ENCODE measurements at places on chromosomes 5 and 9.

- no peak overlapping the region for H3K27ac ChIP-seq
- H3K27me3 ChIP-seq, result no peaks in the 10 kb centered on the region
- no peaks in the 10 kb centered on the region for H3K36me3 ChIP-seq
- no peak for DNase-seq
- H3K4me1 ChIP-seq, result no peaks in the 10 kb centered on the region
- H3K4me3 ChIP-seq, result no peak overlapping the region
Measured at GRCh38 chr9:109411069-109411761, 86.9 kb downstream of the PTPN3 start.

DNA sequence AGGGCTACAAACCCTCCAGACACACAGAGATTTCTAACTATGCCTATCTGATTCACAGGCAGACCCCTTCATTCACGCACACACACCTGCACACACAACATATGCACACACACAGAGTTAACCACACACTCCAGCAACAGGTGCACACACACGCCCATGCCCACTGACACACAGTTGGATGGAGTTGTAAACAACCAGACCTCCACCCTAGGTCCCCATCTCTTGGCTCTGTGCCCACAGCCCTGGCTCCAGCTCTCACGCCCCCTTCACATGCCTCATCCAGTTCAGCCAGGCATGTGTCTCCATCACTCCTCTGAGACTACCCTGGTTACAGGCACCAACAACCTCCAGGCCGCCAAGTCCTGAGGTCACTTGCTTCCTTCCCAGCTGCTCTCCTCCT is 61.1 kb downstream of the PSD2 start:
- H3K36me3 ChIP-seq, result no peaks in the 10 kb centered on the region
- H3K27me3 ChIP-seq, result no peaks in the 10 kb centered on the region
- H3K4me3 ChIP-seq, result no peak overlapping the region
- H3K27ac ChIP-seq, result no peak overlapping the region

- no peaks in the 10 kb centered on the region for H3K4me1 ChIP-seq
- H3K27ac ChIP-seq, result no peak overlapping the region
- no peaks in the 10 kb centered on the region for H3K27me3 ChIP-seq
- H3K4me3 ChIP-seq, result no peak overlapping the region
- H3K36me3 ChIP-seq, result no peaks in the 10 kb centered on the region
- no peak for DNase-seq
Measured at GRCh38 chr9:87665505-87665904, 60.4 kb upstream of the CTSL start.

- H3K4me3 ChIP-seq, result no peak overlapping the region
- peaks cover 21% of the 10 kb centered on the region for H3K4me1 ChIP-seq
- no peak for DNase-seq
- H3K36me3 ChIP-seq, result peaks cover 22% of the 10 kb centered on the region
- H3K27me3 ChIP-seq, result no peaks in the 10 kb centered on the region
- H3K27ac ChIP-seq, result no peak overlapping the region
Measured at GRCh38 chr9:93115486-93116071, 18.5 kb downstream of the NINJ1 start.

DNA sequence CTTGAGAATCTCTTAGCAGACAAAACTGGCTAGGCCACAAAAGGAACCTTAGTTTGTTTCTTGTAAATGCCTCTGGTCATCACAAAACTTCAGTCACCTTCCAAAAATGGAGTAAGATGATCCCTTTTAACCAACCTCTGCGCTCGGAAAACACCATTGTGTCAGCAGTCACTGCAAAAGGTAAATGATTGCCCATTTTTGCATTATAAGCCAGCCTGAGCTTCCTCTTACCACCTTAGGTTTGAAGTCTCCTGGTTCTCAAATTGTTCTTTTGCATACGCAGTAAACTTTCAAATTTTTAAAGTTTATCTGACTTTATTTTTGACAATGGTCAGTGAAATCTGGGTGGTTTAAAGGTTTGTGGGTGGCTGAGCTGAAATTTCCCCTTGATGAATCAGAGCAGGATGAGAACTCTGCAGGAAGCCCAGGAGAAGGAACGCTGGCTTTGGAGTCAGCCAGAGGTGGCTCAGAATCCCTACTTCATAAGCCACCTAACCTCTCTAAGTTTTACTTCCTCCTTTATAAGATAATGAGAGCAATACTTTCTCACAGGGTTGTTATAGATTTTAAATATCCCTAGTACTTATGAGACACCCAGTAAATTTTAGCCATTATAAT is 131.4 kb downstream of the MED10 start:
- H3K27ac ChIP-seq, result no peak overlapping the region
- no peaks in the 10 kb centered on the region for H3K27me3 ChIP-seq
- H3K36me3 ChIP-seq, result no peaks in the 10 kb centered on the region
- no peaks in the 10 kb centered on the region for H3K4me1 ChIP-seq
- DNase-seq, result no peak
- H3K4me3 ChIP-seq, result no peak overlapping the region

DNA sequence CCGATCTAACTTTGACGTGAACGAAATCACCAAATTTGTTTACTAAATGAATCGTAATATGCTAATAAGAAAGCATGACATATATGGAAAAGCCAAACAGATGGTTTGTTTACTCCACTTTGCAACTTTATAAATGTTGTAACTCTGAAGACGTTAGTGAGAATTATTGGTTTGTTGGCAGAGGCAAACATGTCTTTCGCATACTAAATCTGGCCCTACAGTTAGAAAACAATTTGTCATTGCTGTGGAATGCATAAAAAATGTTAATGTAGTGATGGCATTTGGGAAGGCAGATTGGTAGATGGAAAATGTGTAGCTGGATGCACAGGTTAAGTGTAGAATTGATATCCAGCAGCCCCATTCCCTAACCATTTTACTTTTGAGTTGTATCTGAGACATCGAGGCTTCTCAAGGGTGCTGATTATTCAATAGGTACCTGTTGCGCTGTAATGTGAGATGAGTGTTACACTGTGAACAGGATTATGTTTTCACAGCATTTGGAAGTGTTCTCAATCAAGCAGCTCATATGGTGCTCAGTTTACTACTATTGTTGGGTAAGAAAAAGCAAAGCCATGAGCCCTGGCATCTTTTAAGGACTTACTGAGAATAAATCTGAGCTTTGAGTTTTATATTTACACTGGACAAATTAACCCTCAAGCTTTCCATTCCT is 444.8 kb downstream of the BNC2 start:
- DNase-seq, result no peak
- H3K4me3 ChIP-seq, result no peak overlapping the region
- no peaks in the 10 kb centered on the region for H3K36me3 ChIP-seq
- no peaks in the 10 kb centered on the region for H3K27me3 ChIP-seq

- no peak for DNase-seq
- no peaks in the 10 kb centered on the region for H3K4me1 ChIP-seq
- H3K27me3 ChIP-seq, result no peaks in the 10 kb centered on the region
- H3K27ac ChIP-seq, result no peak overlapping the region
- H3K4me3 ChIP-seq, result no peak overlapping the region
Measured at GRCh38 chr9:127170103-127170502, 47.7 kb upstream of the ANGPTL2 start.

GRCh38 chr5:11148810-11149539 is 387.9 kb upstream of the DAP start:
- H3K27me3 ChIP-seq, result no peaks in the 10 kb centered on the region
- H3K36me3 ChIP-seq, result no peaks in the 10 kb centered on the region
- no peak overlapping the region for H3K27ac ChIP-seq
- DNase-seq, result no peak
- no peaks in the 10 kb centered on the region for H3K4me1 ChIP-seq

GRCh38 chr5:39426746-39427105 is 1.9 kb upstream of the DAB2 start:
- no peak overlapping the region for H3K4me3 ChIP-seq
- DNase-seq, result no peak
- H3K36me3 ChIP-seq, result no peaks in the 10 kb centered on the region

DNA sequence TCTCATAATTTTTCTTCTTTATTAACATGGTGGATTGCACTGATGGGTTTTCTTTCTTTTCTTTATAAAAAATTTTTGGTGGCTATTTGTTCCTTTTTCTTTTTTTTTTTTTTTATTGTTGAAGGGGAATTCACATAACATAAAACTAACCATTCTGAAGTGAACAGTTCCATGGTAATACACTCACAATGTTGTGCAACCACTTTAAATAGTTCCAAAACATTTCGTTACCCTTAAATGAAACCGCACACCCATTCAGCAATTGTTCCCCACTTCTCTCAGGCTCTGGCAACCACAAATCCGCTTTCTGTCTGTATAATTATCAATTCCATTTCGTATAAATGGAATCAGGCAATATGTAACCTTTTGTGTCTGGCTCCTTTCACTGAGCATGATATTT is 11.7 kb upstream of the SETX start:
- H3K36me3 ChIP-seq, result no peaks in the 10 kb centered on the region
- DNase-seq, result no peak
- no peak overlapping the region for H3K4me3 ChIP-seq
- H3K4me1 ChIP-seq, result no peaks in the 10 kb centered on the region
- no peak overlapping the region for H3K27ac ChIP-seq

GRCh38 chr5:176157656-176158055 is 80.6 kb upstream of the SIMC1 start:
- no peaks in the 10 kb centered on the region for H3K27me3 ChIP-seq
- no peaks in the 10 kb centered on the region for H3K4me1 ChIP-seq
- H3K36me3 ChIP-seq, result no peaks in the 10 kb centered on the region
- H3K4me3 ChIP-seq, result no peak overlapping the region
- DNase-seq, result no peak

DNA sequence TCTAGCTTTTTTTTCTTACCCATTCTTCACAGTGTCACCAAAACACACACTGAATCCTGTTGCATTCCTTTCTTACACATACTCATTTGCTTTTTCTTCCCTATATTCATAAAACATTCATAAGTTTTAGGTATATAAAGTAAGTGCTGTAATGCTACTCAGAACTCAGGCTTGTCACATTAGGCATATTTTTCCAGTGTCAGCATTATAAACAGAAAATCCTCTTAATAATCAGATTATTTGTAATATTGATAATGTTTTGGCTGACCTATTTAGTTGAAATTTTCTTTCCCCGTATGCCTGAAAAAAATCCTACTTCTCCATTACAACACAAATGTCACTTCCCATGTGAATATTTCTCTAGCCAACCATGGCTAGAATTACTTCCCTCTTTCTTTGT is 743.0 kb upstream of the NUDT12 start:
- DNase-seq, result no peak
- no peak overlapping the region for H3K4me3 ChIP-seq
- no peaks in the 10 kb centered on the region for H3K4me1 ChIP-seq
- no peaks in the 10 kb centered on the region for H3K27me3 ChIP-seq
- H3K27ac ChIP-seq, result no peak overlapping the region

GRCh38 chr5:52328220-52328806 is 459.4 kb upstream of the ITGA1 start:
- H3K36me3 ChIP-seq, result no peaks in the 10 kb centered on the region
- H3K4me3 ChIP-seq, result no peak overlapping the region
- DNase-seq, result no peak

- no peaks in the 10 kb centered on the region for H3K4me1 ChIP-seq
- H3K27me3 ChIP-seq, result no peaks in the 10 kb centered on the region
- H3K27ac ChIP-seq, result no peak overlapping the region
- no peak for DNase-seq
- no peak overlapping the region for H3K4me3 ChIP-seq
Measured at GRCh38 chr5:39816156-39816845, 391.5 kb upstream of the DAB2 start.

DNA sequence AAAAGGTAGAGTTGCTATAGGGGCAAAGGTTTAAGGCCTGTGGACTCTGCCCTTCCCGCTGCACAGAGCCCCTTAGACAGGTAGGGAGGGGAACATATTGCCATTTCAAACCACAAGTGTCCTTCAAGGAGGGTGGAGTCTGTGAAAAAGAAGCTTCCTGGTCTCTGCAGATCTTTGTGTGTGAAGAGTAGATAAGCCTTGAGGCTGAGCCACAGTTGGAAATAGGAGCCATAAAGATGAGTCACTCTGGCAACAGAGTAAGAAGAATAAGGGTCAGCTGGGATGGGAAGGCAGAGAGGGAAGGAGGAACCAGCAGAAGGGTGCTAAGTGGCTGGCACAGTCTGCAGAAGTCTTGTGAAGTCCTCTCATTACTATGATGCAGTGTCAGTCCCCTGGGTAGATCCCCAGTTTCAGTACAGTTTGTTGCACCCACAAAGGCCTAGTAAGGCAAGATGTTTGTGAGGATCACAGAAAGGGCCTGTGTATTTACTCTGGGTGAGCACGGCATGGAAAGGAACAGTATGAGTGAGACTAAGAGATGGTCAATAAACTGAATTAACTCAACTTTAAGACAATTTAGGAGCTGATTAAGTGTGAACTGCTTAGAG is 18.1 kb downstream of the GRXCR2 start:
- no peak for DNase-seq
- H3K36me3 ChIP-seq, result no peaks in the 10 kb centered on the region
- H3K27ac ChIP-seq, result no peak overlapping the region
- H3K27me3 ChIP-seq, result no peaks in the 10 kb centered on the region
- no peak overlapping the region for H3K4me3 ChIP-seq

DNA sequence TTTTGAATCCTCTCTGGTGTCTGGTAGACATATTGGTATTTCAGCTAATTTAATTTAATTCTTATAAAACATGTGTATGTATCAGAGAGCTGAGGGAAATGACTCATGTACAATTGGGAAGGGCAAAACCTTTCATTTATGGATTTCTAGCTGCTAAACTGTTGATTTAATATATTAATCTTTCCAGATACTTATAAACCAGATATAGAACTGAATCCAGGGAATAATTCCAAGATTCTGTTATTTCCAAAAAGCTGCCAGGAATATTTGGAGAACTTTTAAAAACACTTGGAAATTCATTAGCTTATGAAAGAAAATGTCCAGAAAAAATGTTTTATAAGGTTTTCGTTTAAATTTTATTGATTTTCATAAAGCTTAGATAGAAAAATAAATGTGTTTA is 295.5 kb downstream of the YTHDC2 start:
- H3K4me3 ChIP-seq, result no peak overlapping the region
- no peak for DNase-seq
- H3K27me3 ChIP-seq, result no peaks in the 10 kb centered on the region
- no peaks in the 10 kb centered on the region for H3K4me1 ChIP-seq
- H3K36me3 ChIP-seq, result no peaks in the 10 kb centered on the region

GRCh38 chr9:97873882-97874281 is 20.9 kb downstream of the FOXE1 start:
- no peaks in the 10 kb centered on the region for H3K36me3 ChIP-seq
- DNase-seq, result no peak
- H3K4me3 ChIP-seq, result no peak overlapping the region
- H3K27ac ChIP-seq, result no peak overlapping the region

GRCh38 chr5:173397516-173397915 is 69.3 kb upstream of the STC2 start:
- no peak for DNase-seq
- no peaks in the 10 kb centered on the region for H3K27me3 ChIP-seq

Measured in CD4-positive, alpha-beta memory T cell (primary cell).